Large intestine (tissue), 12 donors: ENCODE measurements at places on chromosomes 11 and 22.

GRCh38 chr22:48485149-48486133, 1342.2 kb downstream of the BRD1 start:
- DNase-seq, result no peak

GRCh38 chr11:134599299-134599771, 187.3 kb upstream of the B3GAT1 start:
- no peak for DNase-seq

DNA sequence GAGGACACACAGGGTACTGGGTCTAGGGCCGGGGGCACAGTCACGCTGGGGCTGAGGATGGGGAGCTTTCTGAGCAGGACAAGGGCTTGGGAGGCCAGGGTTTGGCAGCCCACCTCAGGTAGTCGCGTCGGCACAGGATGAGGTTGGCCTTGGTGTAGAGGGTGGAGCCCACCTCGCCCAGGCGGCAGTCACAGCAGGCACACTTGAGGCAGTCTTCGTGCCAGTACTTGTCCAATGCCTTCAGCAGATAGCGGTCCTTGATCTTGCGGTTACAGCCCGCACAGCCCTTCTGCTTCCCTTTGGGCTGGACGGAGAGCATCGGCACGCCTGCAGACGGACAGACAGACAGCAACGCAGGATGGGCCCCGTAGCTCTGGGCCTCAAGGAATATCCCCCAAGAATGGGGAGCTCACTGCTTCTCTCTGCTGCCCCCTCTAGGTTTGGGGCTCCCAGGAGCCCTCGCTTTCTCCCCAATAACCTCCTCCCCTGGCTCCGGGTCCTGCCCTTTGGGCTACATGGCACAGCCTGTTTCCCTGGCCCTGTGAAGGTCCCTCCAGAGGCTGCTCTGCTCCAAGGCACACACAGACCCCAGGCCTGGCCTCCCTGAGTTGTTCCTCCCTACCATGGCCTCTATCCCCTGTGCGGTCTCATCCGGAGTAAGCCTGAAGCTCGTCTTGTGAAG, 33.4 kb downstream of the LMO1 start:
- no peak for DNase-seq

DNA sequence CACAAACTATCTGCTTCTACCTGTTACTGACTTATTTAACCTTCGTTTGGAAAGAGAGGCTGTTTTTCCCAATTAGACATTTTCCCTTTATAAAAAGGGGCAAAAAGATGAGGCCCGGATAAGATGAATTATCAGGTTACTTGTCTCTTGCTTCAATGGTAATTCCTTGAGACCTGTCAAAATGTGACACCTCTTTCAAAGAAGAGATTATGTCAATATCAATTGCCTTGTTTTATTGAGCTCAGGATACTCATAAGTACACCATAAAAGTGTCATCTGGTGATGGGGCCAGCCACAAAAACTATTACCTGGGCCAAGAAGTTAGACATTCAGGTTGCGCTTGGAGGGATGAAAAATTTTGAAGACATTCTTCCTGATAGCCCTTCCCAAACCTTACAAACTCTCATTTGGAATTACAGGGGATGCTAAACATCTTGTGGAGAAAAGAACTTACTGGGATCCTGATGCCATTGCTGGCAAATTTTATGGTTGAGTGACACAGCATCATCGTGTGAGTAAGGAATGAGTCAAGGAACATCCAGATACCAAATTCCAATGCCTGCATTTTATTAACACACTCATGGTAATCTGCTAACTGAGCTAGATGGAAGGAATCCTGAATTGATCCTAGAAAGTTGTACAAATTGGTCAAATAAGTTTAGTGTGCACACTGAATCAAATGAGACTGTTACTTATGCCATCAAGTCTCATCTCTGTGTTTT, 1071.2 kb downstream of the LRRC4C start:
- no peak for DNase-seq
